ENCODE measurements at places on chromosomes 2 and 18.

DNA sequence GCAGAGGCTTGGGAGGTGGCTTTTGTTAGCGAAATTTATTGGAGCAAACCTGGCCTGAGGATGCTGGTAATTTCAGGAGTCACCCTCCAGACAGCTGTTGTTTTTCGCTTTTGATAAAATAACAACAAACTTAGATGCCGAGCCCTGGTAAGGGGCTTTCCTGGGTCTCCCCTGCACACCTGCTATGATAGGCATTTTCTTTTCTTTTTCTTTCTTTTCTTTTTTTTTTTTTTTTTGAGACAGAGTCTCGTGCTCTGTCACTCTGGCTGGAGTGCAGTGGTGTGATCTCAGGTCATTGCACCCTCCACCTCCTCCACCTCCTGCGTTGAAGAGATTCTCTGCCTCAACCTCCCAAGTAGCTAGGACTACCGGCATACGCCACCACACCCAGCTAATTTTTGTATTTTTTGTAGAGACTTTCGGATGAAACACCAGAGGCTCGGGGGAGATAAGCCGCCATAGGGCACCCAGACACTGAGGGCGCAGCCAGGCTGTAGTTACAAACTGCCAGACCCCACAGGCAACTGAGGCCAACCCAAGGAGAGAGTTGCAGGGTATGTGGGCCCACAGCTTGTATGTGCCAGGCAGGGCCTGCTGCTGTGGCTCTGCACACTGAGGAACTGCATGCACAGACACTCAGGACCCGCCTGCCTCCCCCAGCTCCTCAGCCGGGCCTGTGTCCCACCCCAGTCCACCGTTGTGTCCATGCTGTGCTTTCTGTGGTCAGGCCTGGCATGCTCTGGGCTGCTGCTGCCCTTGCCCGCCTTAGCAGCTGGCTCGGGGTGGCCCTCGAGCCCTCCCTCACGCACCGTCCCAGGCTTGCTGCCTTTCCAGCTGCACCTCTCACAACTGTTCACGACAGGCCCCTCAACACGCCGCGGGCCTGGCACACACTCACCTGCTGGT is 3.9 kb downstream of the GYPC start:
- DNase-seq: no peak

DNA sequence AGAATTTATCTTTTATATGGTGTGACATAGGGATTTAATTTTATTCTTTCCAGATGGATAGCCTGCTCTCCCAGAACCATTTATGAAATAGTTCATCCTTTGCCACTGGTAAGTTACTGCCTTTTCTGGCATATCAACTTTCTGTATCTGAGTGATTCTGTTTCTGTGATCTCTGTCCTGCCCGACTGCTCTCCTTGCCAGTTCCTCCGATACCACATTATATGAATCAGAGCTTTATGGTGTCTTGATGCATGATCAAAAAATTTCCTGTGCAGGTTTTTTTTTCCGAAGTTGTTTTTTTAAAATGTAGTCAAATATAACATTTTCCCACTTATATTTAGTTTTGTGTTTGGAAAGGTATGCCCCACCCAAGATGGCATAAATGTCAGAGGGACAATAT is 242.5 kb downstream of the CYP26B1 start:
- DNase-seq: no peak

DNA sequence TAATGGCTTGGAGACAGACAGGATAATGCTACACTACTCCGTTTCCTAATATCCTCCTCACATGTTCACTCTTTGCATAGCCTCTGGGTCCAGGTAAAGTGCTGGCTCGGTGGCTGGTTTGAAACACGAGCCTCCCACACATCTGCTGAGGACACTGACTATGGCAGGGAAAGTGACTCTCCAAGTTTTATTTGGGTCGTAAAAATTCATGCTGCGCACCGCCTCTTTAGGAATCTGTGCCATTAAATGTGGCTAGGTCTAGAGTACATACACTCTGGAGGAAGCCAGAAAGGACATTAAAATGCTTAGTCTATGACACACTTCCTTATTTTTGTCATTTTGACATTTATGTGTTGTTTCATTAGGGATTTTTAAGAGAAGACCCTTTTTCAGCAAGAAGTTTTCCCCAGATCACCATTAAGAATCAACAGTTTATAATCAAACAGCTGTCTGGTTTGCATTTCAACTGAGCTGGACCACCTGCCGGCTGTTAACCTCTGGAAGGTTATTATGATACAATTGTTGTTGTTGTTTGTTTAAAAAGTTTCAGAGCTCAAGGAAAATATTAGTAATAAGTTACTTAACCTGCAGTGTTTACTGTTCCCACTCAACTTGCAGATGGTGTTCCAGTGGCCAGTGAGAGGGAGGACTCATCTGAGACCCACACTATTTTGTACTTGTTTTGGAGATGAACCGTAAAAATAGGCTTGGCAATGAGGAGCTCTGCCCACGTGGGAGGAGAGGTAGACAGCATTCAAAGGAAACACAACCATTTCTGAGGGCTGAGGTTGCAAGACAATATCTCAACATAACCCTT is 443.3 kb upstream of the MEIS1 start:
- no peak for DNase-seq

GRCh38 chr2:9745153-9745899 is 97.9 kb upstream of the TAF1B start:
- no peak for DNase-seq

DNA sequence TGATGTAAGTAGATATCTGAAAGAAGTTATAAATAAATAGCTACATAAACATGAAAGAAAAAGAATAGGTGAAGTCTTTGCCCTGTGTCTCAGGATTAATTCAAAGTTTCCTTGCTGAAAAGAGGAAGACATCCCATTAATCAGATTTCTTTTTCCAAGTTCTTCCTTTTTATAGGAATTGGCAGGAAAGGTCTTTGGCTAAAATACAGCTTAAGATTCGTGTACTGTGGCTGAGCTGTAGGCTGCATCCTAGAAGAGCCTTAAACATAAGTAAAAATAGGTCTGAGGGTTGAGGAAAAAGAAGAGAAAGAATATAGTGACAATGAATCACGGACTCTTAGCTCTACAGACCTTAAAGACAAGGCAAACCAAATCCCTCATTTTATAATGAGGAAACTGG is 579.9 kb downstream of the NRXN1 start:
- DNase-seq: no peak
